ENCODE measurements at places on chromosomes 1 and 21.

DNA sequence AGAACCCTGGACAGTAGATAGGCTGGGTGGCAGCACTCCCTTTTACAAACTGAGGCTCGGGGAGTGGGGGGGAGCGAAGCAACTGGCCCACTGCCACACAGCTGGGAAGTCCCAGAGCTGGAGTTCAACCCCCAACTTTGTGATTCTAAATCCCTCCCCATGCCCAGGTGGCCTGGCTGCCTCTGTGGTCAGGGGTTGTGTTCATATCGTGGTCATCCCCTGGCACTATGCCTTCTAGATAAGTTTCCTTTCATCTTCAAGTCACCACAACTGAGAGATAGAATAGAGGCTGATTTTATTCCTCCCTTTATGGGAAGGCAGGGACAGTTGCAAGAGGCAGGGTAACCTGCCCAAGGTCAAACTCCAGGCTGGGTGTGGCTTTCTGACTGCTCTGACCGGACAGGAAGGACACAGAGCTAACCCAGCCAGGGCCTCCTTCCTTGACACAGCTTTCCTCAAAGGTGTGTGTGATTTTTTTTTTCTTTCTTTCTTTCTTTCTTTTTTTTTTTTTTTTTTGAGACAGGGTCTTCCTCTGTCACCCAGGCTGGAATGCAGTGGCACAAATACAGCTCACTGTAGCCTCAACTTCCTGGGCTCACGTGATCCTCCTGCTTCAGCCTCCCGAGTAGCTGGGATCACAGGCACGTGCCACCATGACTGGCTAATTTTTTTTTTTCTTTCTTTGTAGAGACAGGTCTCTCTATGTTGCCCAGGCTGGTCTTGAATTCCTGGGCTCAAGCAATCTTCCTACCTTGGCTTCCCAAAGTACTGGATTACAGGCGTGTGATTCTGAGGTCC, 18.4 kb upstream of the TNFRSF1B start:
- no peak for DNase-seq

DNA sequence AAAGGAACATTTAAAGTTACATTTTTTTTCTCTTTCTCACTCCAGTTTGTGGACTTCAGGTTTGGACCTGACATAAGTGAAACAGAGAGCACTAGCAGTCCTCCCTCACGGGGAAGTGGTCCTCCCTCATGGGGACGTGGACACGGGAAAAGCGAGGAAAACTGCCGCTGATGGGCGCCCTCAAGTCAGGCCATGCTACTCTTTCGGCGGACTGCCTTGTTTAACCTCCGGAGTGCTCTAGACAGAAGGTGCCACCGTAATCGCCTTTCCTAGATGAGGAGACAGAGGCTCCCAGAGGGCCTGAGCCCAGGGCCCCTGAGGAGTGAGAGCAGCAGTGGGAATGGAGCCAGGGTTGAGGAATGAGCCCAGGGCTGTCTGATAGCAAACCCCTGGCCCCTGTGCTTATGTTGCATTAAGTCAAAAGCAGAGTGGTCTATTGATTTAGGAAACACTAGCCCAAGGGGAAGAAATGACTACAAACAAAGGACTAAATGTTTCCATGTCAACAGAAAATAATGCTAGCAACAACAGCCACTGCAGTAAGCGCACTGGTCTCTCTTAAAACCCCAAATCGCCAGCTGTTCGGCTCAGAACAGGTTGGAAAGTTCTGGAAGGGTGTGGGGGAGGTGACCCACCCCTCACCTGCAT, 84.1 kb downstream of the DMRTB1 start:
- no peak for DNase-seq

DNA sequence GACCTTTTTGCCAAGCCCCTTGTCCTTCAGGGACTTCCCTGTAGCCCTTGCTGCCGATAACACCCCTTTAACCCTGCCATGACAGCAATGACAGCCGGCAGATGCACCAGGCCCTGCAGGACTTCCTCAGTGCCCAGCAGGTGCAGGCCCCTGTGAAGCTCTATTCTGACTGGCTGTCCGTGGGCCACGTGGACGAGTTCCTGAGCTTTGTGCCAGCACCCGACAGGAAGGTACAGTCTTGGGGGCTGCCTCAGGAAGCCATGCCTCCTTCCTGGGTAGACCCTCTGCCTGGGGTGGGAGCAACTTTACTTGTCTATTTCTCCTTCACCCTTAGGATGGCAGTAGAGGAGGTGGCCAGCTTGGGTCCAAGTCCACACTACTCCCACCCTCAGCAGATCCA, 16.1 kb upstream of the PADI6 start:
- no peak for DNase-seq

GRCh38 chr1:5369223-5369622, 623.0 kb downstream of the NPHP4 start:
- DNase-seq = no peak

DNA sequence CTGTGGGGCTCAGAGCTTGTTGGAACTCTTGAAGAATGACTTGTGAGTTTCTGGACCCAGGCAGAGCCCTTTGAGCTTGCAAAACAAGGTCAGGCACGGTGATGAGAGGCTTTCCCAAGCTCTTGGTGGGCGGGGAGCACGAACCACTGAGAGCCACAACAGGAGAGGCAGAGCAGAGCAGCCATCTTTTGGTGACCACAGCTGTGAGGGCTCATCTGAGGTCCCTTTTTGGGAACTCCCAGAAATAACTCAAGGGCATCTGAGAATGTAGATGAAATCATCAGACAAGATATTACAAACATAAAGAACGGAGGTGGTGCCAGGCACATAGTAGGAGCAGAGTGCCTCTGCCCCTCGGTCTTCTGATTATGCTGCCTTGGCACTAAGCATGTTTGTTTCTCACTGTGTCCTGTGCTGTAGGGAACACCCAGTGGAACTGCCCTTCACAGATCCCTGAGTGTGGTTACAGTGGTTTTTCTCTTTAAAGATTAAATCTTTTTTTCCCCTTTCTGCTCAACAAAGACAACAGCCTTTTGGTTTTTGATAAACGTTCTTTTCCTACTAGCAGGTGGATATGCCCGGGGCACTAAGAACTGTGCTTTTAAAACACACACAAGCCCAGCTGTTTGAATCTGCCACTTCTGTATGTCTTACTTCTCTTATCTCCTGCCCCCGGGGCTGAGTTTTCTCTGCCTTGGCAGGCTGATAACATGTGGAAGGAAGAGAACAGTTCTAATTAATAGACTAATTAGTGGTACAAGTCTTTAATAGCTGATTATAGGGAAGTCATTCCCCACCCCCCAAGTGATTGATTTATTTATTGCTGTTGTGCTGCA, 37.7 kb downstream of the CD34 start:
- peak; percentile 16 for DNase-seq

DNA sequence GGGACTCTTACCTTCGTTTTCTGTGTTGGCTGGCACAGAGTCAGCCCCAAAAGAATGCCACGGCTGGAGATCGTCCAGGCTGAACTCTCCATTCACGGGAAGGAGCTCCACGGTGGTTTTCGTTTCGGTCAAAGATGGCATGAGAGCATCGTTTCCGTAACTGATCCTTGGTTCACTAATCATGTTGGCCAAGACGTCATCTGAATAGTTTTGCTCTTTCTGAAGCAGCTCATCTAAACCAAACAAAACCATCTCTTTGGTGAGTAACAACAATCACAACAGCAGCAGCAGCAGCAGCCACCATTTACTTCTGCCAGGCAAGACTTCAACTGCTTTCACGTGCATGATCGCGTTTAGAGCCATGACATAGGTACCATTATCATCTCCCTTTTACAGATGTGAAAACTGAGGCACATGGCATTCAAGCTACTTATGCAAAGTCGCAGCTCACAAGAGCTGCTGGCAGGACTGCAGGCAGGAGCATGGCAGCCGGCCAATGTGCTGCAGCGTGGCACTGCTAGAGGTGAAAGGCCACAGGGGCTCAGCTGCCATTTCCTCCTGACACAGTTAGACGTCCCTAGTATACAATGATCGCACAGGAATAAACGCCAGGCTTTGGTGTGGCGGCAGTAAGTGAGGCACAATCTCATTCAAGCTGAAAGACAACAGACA, 177.1 kb downstream of the GABPA start:
- DNase-seq = no peak

DNA sequence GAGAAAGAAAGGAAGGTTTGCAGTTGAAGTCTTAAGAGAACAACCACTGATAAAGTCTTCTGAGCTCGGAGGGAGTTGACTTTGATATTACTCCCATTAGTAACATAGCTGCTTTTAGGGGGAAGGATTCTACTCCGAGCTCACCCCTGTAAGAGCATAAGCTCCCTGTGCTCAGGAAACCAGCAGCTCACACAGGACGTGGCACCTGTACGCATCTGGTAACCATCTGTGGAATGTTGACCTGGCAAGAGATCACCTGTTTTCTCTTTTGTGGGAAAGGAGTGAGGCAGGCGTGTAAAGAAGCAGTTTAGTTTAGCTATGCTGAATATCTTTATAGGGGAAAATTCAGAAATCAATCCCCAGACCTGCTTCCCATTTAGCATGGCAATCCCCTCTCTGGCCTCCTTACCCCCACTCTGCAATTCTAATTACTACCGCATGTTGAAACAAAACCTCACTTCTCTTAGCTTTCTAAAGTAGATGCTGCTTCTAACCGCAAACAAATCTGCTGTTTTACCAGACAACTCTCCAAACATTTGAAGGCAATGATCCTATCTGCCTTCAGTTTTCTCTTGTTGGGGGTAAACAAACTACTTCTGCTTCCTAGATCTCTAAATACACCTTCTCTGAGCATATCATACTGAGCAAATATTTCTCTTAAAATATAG, 121.8 kb upstream of the KCNK1 start:
- no peak for DNase-seq

- peak; percentile 64 for DNase-seq
Observed at GRCh38 chr1:151905070-151905442, 4.3 kb downstream of the THEM4 start.

GRCh38 chr1:87074001-87074795, 159.8 kb downstream of the HS2ST1 start:
- no peak for DNase-seq

GRCh38 chr1:52916241-52916975, 5.1 kb downstream of the ECHDC2 start:
- DNase-seq = no peak

DNA sequence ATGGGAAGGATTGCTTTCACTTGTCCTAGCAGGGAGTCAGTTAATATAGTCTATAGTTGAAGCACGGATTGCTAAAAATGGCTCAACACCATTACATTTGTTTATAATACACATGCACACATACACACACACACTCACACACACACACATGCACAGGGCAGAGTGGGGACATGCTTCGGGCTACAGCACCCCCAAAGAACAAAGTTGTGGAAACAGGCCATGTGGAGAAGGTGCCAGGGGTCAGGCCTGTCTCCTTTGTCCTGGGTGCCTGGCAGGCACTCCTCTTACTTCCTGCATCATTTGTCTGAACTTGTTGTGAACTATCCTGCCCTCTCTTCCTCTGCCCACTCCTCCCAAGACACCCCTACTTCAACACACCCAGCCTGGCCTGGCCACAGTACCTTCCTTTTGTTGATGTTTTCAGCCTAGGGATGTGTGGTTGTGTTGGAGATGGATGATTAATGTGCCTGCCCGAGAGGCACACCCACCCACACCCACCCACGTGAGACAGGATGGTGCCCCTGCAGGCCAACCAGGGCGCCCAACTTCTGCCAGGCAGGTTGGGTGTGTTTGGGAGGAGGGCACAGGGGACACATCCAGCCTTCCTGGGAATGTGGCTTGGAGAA, 17.5 kb downstream of the RASSF5 start:
- no peak for DNase-seq

- no peak for DNase-seq
Observed at GRCh38 chr1:174764191-174764590, 235.6 kb upstream of the CACYBP start.

- no peak for DNase-seq
Observed at GRCh38 chr1:42034426-42034825, 115.7 kb upstream of the HIVEP3 start.
